ENCODE measurements at places on chromosomes 3 and 15.

DNA sequence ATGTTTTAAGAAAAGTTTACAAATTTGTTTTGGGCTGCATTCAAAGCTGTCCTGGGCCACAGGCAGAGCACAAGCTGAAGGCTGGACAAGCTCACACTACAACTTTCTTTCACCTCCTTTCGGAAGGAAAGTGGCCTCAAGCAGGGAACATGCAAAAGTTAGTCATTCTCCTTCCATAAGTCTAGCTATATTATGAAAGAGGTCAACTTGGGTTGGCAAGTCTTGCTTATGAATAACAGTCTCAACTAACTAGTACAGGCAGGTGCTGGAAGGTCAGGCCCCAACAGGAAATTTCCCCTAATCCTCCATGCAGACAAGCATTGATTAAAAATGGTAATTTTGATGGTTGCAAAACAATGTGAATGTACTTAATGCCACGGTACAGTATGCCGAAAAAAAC, 69.4 kb downstream of the OSBPL10 start:
- no peak for DNase-seq

DNA sequence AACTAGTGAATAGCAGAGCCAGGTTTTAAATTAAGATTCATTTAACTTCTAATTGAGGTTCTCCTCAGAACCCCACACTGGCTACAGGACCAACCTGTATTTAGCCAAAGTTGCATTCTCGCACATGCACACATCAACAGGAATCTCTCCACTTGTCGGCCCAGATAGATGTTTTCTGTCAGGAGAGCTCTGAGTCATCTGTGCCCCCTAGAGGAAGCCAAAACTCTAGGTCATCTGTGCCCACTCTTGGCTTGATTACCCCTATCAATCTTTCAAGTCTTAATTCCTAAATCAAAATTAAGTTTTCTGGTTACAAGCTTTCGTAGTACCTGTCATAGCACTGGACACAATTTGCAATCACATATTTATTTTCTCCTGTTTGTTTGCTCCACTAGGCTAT, 104.9 kb upstream of the EOMES start:
- no peak for DNase-seq

DNA sequence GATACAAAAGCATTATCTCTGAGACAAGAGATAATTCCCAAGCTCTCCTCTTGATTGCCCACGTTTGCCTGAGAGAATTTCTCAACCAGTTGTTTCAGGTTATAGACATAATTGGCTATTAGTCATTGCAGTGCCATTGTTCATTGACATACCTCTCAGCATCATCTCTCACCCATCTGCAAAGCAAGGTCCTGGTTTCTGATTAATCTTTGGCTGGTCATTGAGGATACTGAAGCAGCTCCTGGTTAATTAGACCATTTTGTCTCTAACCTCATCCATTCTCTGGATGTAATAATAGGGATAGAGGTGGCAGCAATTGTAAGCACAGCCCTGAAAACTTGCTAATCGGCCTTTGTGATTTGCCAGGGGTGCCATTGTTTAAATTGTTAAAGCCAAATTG, 104.2 kb downstream of the CNTN6 start:
- DNase-seq: no peak

DNA sequence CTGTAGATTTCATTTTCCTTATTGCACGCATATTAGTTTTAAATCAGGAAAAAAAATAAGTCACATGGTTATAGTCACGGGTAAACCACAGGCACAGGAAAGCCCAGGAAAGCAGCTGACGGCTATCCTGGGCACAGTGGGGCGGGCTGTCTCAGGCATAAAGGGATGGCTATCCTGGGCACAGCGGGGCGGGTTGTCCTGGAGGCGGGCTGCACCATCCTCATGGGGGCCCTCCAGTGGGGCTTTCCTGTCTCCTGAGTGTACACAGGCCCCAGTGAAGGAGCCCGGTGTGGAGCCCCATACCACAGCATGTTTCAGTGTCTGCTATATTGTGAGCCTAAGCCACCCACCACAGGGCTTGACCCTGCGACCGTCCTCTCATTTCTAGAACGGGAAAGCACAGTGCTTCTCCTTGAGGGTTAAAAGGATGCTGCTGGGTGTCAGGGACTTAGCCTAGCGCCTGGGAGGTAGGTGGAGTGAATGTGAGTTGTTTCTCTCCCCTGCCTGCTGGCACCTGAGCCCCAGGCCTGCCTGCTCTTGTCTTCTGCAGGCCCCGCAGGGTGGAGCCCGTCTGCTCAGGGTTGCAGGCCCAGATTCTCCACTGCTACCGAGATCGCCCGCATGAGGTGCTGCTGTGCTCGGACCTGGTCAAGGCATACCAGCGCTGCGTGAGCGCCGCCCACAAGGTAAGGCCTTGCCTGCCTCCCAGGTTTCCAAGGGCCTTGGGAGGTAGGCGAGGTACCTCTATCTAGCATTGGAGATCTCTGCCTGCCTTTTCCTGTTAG, 25.9 kb upstream of the PLXNA1 start:
- DNase-seq: no peak

DNA sequence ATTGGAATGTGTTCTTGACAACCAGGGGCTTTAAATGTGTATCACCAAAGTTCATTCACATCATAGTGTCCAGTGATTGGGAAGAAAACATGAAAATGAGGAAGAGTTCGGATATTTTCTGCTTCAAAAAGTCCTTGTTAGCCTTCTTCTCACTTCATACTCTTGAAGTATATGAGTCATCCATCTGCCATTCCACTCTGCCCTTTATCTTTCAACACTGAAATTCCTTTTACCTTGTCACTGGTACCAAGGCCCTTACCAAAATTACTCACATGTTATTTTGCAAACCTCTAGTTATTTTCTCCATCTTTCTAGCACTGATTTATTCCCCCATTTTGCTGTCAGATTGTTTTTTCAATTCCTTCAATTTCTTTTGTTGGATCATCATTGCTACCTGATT, 32.5 kb downstream of the OR5H15 start:
- no peak for DNase-seq

GRCh38 chr3:33099109-33099645, 2.2 kb upstream of the GLB1 start:
- no peak for DNase-seq

DNA sequence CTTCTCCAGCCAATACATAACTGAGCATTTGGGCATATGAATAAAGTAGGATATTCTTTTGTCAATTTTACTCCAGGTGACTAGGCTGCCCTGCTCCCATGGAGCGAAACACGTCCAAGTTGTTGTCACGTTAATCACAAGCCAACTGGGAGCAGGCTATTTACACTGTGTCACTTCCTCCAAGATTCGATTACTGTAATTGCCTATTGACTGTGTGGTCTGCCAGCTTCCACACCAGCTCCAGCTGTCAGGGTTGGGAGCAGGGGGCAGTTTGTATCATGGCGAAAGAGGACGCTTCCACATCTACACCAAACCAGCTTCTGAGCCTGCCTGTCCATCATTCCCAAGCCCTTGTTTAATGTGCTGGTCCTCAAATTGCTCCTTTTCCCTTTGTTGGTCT, 89.2 kb upstream of the RORA start:
- DNase-seq: no peak

DNA sequence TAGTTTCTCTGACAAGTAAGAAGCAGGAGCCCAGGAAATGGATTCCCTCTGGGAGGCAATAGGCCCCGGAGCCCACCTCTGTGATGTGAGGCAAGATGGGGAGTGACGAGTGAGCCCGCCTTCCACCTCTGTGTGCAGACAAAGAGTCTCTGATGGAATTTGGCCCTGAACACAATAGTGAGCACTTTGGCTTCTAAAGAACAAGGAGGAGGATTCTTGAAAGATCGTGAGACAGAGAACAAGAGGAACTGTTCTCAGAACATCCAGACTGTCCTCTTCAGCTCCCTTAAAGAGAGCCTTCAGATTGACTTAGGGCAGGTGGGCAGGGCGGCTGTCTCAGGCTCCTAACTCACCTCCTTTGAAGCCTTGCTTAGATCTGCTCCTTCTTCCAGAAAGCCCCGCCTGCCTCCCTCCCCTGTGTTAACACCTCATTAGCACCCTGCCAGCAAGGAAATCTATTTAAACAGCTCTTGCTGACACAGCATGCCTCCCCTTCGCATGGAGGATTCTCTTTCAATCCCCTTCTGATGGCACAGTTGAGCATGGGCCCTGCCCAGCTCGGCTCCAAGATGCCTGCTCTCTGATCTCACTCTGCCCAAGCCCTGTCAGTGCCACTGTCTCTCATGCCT, 430.3 kb downstream of the NTRK3 start:
- no peak for DNase-seq

DNA sequence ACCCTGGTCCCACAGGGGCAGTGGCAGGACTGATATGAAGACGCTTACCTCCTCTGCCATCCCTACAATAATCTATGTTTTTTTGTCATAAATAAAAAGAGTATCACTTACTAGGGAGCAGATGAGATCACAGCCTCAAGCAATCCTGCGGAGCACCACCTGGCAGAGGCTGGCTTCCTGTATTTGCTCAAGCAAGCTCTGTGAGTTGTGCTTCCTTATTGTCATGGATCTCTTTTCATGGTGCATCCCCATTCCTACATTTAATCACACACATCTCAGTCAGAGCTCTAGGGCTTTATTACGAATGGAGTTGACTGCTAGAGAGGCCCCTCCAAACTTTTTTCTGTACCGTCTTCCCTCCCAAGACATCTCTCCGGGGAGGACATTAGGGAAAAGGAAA, 186.0 kb downstream of the UBE2E2 start:
- peak; percentile 55 for DNase-seq

GRCh38 chr3:141415953-141416352, 47.6 kb downstream of the ZBTB38 start:
- DNase-seq: no peak

- DNase-seq: no peak
These were observed 183.7 kb downstream of the FRMD5 start for GRCh38 chr15:44011238-44011854.

DNA sequence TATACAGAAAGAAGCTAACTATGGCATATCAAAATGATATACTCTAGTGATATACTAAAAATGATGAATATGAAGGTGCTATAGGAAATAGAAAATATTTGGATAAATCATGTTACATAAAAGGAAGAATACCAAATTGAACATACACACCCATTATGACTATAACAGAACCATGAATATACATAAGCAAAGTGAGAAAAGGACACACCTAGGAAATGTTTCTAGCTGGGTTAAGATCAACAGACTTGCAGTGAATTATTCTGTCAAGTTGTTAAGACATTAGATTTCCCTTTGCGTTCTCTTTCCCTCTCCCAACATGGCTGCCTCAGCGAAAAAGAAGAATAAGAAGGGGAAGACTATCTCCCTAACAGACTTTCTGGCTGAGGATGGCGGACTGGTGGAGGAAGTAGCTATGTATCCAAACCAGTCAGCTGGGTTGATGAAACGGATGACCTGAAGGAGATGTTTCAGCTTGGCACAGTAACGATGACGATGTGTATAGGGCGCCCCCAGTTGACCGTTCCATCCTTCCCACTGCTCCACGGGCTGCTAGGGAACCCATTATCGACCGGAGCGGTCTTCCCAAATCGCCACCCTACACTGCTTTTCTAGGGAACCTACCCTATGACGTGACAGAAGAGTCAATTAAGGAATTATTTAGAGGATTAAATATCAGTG, 20.2 kb upstream of the PARP14 start:
- no peak for DNase-seq

DNA sequence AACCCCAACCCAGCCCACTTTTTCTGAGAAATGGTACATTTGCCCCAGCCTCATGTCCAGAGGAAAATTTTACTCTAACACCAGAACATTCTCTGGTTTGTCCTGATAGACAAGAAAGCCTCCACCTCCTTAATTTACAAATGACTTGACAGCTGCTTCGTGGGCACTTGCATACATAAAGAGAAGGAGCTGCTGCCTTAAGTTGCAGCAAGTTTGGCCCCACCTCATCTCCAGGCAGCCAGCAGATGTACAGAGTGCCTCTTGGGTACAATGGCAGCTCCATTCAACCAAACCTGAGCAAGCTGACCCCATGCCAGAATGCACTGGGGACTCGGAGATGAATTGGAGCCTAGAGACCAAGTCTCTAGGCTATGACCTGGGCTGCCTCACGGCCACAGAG, 6.2 kb upstream of the H1-8 start:
- DNase-seq: no peak

DNA sequence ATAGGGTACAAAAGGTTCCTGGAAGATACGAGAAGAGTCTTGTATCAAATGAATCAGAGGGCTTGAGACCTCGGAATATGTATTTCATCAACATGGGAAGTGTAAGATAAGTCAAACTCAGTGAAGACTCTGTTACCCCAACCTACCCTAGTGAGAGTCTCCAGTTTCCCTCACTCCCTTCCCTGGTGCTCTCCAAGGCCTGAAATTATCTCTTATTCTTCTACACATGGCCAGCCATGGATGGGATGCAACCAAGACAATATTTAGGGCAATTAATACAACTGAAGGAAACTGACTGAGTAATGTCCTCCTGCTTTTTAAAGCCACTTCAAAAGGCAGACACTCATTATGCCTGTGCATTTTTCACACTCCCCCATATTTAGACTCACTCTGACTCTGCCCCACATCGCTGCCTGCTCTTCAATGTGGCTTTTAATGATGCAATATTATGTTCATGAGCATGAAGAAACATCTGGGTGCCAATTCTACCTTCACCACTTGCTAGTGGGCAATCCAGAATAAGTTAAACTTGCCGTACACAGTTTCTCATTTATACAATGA, 137.1 kb upstream of the THBS1 start:
- no peak for DNase-seq
